ENCODE measurements at places on chromosomes 5 and 9.

- no peak for DNase-seq
Measured at GRCh38 chr9:81112627-81113452, 576.5 kb downstream of the TLE1 start.

DNA sequence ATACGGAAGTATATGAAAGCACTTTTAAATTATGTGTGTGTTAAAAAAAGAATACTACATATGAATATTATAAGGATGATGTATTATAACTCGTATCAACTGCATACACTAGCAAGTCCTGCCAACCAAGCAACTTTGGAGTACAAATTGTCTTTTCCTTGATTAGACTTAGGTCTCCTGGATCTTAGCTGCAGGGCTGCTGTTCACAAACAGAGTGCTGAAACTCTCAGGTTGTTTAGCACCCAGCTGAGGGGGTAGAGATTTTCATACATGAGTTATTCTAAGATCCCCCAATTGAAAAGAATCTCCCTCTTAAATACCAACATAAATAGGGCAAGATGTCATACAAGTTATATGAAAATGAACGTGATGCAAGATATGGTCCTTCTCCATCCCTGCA lies 149.8 kb upstream of the TNC start:
- DNase-seq: no peak

- DNase-seq: no peak
Measured at GRCh38 chr5:141485321-141486055, 658 bp downstream of the PCDHGC4 start.

GRCh38 chr5:35440409-35440808 lies 177.3 kb upstream of the SPEF2 start:
- DNase-seq: no peak

DNA sequence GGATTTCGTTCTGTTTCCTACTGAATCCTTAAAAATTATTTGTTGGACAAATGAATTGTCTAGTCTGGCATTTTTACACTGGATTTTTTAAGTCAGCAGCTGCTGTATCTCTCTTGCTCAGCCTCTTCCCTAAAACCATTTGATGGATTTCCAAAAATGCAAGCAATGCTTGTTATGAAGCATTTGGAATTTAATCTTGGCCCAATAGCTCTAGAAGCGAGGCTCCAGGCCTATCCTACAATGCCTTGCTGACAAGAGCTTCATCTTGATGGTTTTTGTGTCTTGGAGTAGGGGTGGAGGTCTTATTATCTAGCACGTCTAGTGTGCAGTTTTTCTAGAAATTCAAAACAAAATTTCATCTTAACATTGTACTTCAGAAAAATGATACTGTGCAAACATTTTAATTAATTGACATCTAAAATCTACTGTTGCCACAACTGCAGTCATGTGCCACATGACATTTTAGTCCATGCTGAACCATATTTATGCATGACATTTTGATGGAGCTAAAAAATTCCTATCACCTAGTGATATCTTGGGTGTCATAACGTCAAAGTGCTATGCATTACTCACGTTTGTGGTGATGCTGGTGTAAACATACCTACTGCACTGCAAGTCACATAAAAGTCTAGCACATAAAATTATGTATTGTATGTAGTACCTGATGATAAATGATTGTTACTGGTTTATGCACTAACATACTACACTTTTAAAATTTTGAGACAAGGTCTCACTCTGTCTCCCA lies 5.9 kb upstream of the RAD23B start:
- DNase-seq: no peak

- DNase-seq: no peak
Measured at GRCh38 chr5:134732819-134733218, 5.5 kb upstream of the CAMLG start.

GRCh38 chr9:74729136-74729695 lies 158.5 kb downstream of the TRPM6 start:
- no peak for DNase-seq

DNA sequence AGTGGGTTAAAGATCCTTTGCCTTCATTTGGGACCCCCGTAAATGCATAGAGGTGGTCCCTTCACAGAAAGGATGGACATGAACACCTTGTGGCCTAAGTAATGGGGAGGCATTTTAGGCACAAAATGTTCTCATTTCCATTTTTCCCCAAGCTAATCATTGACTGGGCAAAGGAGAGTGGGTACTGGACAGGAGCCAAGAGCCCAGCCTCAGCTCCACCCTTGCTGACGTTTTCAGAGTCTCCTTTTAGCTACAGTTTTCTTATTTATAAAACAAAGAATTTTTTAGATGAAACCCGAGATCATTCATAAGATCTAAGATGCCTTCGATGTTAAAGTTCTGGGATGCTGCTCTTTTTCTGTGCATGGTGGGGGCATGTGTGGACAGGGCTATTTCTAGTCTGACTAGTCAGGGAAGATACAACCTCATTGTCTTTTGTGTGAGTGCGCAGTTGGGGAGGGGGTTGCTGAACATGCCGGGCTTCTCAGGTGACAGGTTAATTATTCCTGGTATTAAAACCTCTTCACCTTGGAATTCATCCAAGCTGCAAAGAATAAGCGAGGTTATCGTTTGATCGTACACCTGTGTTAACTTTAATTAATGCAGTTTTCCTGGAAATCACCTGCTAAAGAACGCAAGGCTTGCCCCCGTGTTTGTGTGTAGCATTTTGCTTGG lies 48.4 kb downstream of the ADAMTS16 start:
- DNase-seq: no peak

- DNase-seq: no peak
Measured at GRCh38 chr5:177306674-177307543, 3.3 kb downstream of the PRELID1 start.

GRCh38 chr9:94792511-94792910 lies 66.0 kb downstream of the AOPEP start:
- no peak for DNase-seq

DNA sequence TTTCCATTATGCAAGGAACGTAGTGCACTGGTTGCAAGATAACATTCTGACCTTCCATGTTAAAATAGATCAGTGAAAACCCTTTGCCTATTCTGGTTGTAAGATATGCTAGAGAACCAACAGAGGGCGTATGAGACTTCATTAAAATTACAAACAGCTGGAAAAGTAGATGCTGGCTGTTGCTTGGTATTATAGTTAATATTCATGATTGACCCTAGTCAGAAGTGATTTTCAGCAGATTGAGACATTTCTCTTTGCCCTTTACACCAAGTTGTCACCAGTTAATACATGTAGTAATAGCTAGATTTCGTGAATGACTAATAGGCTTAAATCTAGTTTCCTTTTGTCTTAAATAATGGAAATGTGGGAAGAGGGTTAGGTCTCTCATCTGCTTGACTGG lies 13.8 kb upstream of the FGF18 start:
- DNase-seq: no peak

- no peak for DNase-seq
Measured at GRCh38 chr5:151643388-151643787, 43.3 kb downstream of the SPARC start.

DNA sequence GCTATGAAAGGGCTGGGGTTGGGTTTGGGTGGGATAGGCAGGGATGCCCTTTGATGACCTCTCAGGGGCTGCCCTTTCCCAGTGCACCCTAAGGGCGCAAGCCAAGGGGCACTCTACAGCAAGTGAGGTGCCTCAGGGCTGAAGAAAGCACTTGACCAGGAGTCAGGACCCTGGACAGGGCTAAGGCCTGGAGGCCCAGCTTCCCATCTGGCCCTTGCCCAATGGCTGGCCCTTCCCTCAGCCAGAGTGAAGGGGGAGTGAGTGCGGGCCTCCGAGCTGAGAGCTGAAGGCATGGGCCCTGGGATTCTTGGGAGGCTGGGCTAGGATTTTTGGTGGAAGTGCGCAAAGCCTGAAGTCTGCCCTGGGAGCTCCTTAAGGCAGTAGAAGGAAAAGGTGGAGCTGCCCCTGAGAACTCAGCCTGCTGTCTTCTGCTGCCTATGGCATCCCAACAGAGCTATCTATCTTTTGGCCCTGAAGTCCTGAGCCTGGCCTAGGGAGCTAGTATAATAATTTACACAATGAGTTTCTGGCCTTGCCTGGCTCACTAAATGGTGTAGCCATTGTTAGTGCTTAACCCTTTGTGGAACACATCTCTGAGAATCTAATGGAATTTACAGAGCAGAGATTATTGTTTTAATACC lies 16.4 kb downstream of the JADE2 start:
- DNase-seq: no peak

DNA sequence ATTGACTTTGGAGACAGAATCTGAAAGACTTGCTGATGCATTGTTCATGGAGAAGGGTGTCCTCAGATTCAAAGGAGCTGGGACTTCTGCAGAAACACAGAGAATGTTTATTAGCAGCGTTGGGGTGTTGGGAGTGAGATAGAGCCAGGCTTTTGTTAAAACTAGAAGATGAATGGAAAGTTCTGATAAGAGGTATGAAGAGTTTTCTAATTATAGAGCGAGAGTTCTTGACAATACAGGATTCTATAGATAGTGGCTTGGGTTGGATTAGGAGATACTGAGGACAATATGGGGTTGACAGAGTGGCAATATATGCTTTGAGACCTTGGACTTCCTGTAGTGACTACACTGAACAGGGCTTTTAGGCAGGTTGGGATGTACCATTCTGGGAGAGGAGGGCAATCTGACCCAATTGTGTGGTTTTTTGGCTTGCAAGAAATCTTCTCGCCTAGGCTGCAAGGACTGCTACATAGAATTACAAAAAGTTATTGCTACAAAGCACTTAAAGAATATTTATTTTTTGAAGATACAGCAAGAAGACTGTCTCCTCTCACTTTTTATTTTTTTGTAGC lies 83.1 kb downstream of the FER start:
- DNase-seq: no peak

- DNase-seq: no peak
Measured at GRCh38 chr9:114196979-114197622, 41.8 kb downstream of the COL27A1 start.

GRCh38 chr5:34570721-34571676 lies 85.1 kb upstream of the RAI14 start:
- no peak for DNase-seq

DNA sequence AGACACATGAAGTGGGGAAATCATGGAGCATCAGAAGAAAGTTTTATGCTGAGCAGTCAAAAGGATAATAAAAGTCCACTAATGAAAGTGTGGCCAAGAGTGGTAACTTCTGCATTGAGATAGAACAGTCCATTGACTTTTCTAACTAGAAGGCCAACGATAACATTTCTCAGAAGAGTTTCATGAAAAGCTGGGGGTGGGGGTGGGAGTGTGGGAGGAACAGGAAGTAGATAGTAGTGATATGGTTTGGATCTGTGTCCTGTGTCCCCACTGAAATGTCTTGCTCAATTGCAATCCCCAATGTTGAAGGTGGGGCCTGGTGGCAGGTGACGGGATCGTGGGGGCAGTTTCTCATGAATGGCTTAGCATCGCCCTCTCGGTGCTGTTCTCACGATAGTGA lies 36.2 kb upstream of the SNAPC3 start:
- no peak for DNase-seq

GRCh38 chr5:54090495-54091120 lies 219.8 kb downstream of the ARL15 start:
- DNase-seq: no peak

DNA sequence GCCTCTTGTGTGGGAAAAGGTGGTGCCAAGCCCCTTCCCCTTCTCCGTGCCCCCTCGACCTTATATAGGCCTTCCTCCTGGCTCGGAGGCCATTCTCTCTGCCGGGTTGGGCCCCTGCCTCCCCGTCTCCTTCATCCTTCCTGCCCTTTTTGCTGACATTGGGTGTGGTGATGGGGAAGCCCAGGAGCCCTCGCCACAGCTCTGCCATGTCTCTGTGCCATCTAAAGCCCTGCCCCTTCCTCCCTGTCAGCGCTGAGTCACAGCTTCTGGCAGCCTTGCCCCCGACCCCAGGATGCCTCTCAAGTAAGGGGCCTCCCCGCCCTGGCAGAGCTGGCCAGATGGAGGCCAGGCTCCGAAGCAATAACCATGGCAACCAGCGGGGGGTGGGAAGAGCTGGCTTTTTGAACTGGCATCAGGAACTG lies 30.4 kb downstream of the JADE2 start:
- DNase-seq: peak; percentile 83

DNA sequence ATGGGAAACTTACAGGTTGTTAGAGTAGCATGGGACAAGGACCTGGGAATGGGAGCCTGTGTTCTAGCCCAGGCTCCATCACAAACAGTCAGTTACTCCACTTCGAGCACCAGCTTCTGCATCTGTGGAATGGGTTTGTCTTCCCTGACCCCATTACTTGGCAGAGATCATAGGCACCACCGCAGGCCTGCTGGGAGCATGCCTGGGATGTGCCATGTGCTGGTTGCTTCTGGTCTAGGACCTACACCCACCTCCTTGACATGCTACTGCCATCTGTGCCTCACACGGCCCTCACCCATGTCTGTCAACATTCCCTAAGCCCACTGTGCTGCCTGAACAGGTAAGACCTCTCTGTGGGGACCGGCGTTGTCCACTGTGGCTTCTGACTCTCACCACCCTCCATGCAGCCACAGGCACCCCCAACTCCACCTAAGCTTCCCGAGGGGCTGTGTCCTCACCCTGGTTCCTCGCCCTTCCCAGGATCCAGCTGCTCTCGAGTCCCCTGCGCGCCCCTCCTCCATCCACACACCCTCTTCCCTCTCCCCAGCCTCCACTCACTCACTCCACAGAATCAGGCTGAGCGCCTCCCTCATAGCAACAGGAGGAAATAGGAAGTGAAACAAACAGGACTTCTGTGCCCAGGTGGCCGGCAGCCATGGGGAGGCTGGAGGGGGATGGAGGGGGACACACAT lies 85.9 kb upstream of the FAM120A start:
- DNase-seq: no peak

DNA sequence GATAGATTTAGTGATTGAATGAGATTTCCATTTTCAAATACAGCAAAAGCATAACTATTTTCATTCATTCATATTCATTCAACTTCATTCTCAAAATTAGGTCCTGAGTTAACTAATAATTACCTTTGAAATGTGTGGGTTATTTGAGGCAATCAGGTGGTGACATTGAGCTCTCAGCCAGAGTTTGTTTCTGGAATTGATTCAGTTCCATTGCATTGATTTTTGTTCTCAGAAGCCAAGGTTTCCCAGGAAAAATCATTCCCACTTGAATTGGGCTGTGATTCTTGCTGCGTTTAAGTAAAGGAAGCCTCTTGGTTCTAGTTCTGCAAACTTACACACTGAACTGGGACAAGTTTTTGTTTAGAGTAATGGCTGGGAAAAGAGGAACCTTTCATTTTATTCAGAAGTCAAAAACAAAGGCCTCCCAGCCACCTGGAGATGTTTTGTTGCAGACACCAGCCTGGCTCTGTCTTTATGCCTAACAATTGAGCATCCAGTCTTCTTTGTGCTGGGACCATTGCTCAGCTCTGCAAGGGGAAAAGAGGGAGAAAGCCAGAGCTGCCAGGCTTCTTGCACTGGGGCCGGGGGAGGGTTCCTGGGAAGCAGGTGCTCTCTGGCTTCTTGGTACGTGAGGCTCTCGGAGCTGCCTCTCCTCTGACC lies 198.6 kb downstream of the TRIO start:
- no peak for DNase-seq

- DNase-seq: no peak
Measured at GRCh38 chr5:128490761-128491160, 47.3 kb downstream of the FBN2 start.
